ENCODE measurements at places on chromosomes 3 and 15. TPM values are rescaled to one million over a fixed set of nuclear protein-coding genes. Genes with fewer than 3 reads are reported as not detected.

- no peak for DNase-seq
These were observed 303.4 kb upstream of the ROPN1 start for GRCh38 chr3:124295362-124295761.

- DNase-seq: no peak
These were observed 836.5 kb upstream of the SEMA6D start for GRCh38 chr15:46880791-46881190.

Gene SEC62
- 34.8 TPM for total RNA-seq

- DNase-seq: no peak
These were observed 133.5 kb downstream of the KCNMB2 start for GRCh38 chr3:178669758-178670157.

Gene DNAJA4
- 10.2 TPM for total RNA-seq

Data from epithelial cell of proximal tubule (primary cell).